NCI-H1436 treated with DMSO at 0.1 percent for 48 hours (cell line): ENCODE measurements at places on chromosomes 1 and 21.

DNA sequence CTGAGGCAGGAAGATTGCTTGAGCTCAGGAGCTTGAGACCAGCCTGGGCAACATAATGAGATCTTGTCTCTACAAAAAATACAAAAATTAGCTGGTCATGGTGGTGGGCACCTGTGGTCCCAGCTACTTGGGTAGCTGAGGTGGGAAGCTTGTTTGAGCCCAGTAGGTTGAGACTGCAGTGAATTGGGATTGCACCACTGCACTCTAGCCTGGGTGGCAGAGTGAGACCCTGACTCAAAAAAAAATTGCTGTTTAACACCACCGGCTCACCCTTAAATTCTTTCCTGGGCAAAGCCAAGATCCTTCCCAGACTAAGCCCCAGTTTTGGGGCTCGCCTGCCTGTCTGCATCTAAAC is 6.6 kb upstream of the NSUN4 start:
- no peak for DNase-seq

GRCh38 chr1:12296623-12297022 is 66.8 kb downstream of the VPS13D start:
- no peak for DNase-seq

GRCh38 chr1:46084553-46085451 is 47.6 kb downstream of the PIK3R3 start:
- no peak for DNase-seq

- DNase-seq, result no peak
These were observed 1012.4 kb downstream of the AMY1C start for GRCh38 chr1:104761961-104762570.

DNA sequence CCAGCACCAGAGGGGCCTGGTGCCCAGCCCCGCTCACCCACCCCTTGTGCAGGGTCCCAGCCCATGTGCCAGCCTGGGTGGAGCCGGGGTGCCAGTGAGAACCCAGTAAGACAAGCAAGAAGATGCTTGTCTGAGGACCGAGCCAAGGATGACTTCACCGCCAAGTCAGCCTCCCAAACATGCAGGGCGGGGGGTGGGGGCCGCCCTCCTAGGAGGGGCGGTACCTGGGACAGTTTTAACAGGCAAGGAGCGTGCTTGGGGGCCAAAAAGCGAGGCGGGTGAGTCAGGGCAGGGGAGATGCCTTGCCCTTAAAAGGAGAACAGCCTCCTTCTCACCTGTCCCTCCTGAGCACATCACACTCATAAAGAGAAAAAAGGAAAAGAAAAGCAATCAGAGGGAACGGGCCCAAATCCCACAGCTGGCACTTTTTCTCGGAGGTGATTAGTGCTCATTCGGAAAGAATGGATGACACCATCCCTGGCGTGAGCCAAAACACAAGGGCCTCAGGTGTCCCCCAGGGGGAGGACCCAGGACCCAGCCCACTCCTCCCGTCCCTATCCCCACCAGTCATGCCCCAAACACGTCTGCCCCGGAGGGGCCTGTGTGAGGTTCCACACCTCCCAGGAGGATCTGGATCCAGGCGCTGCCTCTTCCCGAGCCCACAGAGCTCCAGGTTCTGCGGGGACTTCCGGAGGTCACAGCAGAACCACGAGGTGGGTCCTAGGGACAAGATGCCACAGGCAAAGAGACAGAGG is 77.6 kb upstream of the IFFO2 start:
- no peak for DNase-seq

DNA sequence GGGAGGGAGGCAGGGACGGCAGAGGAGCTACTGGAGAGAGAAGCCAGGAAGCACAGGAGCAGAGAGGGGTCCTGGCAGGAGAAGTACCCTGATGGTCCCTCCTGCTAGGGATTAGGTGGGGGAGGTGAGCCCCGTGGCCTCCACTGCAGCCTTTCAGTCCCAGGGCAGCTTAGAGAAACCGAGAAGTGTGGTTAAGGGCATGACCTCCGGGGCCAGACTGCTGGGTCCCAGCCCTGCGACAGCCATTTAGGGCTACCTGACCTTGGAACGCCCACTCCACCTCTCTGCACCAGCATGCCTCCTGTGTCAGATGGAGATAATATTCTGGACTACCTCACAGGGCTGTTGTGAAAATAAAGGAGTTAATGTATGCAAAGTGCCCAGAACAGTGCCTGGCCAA is 47.4 kb downstream of the KCNN3 start:
- DNase-seq, result no peak

DNA sequence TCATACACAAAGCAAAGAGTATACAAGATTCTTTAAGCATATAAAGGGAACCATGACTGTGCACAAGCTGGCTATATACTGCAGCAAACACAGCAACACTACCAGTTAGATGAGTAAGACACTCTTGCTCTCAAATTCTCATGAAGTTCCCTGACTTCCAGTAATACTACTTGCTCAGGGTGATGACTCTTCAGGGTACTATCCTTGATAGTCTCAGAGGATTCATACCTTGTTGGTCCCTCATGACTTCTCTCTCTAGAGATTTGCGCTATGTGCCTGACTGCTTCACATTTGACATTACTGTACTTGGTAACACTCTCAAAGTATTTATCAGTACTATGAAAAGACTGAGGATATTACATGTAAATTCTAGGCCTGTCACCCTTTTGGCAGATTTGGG is 159.8 kb upstream of the ZRANB2 start:
- DNase-seq, result no peak

DNA sequence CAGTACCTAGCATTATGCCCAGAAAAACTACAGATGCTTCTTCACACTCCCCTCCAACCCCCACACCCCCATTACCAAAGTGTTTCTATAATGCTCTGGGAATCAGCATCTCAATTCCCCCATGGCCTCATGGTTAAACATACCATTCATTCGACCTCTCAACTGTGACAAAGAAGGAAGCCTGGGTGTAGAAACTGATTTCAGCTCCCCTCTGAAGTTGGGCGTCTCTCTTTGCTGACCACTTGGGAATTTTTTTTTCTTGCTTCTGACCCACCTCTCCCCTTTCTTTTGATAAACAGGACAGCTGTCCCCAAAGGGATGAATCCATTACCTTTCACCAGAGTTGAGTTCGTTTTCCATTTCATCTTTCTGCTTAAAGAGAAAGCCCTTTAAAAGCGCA is 116.4 kb upstream of the HOOK1 start:
- DNase-seq, result no peak

DNA sequence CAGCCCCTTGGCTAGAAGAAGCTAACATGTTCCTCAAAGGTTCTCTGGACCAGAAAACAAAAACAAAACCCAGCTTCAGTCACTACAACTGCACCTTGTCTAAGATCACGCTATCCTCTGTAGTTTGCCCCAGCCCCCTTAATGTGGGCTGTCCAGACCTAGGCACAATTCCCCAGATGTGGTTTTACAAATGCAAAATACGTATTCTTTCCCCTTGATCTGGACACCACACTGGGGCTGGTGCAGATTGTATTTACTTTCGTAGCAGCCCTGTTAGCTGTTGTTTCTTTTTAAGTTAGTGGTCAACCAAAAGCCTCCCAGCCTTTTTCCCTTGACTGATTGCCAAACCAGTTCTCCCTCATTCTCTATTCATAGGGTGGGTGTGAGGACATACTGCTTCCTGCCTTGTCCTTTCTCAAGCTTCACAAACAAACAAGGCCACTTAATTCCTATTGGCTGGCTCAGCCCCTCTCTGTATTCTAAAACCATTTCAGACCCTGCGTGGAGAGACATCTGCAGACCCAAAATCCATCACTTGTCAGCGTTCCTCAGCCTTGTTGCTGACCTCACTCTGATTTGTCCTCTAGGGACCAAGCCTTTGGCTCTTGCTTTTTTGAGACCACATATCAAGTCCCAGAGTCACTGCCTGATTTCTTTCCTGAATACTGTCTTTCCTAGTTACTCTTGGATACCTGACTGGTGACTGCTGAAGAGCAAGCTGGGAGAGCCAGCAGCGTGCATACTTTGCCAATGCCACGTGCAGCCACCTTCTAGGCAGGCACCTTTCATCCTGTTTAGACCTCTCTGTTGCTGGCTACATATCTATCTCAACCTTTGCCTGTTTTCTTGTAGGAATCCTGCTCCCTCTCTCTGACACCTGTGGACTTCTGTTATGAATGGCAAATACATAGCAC is 96.4 kb upstream of the RAB3GAP2 start:
- no peak for DNase-seq

GRCh38 chr1:152104854-152105253 is 10.4 kb downstream of the TCHH start:
- DNase-seq, result no peak

GRCh38 chr1:51231896-51232295 is 4.2 kb upstream of the RNF11 start:
- no peak for DNase-seq

DNA sequence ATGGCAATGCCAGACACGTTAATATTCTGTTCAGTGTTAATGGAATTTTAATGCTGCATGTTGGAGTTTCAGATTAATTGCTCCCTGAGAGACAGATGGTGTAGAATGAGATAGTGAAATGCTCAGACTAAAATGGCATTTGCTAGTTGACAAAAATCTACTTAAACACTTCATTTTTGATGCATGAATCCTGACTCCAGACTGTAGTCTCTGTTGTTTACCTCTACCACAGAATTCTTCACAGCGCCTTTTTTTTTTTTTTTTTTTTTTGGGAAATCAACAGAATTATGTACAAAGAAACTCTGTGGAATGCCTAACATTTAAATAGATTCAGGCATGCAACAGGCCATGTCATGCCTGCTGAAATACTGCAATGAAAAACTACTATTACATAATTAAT is 111.3 kb downstream of the PLPPR5 start:
- DNase-seq, result no peak
